ENCODE measurements at places on chromosomes 5 and 9.

GRCh38 chr9:129586245-129586644 lies 34.7 kb downstream of the C9orf50 start:
- DNase-seq: no peak

DNA sequence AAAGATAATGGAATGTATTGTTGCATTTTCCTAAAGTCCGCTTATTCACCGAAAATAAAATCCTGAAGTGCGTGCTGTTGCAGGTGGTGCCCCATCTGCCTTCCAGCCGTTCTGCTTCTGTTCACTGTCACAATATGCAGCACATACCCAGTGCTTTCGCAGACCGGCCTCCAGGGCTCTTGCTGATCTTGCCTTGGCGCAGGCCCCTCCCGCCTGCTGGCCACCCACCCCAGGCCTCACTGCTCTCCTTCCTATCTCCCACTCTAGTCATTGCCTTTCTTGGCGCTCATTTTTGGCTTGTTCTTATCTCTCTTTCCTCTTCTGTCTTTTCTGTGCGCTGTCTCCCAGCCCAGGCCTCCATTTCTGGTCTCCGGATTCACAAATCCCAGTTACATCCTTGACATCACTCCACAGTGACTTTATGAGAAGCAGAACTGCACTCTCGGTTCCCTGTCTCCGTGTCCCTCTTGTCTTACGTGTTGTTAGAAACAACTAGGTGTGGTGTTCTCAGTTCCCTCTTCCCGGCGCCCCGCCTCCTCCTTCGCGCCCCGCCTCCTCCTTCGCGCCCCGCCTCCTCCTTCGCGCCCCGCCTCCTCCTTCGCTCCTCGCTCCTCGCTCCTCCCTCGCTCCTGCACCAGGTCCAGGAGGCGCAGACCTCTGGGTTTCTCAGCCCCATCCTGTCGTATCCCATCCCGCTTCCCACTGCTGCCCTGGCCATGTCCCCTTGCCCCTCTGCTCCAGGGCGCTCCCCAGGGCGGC lies 201.7 kb upstream of the OTULINL start:
- no peak for DNase-seq

DNA sequence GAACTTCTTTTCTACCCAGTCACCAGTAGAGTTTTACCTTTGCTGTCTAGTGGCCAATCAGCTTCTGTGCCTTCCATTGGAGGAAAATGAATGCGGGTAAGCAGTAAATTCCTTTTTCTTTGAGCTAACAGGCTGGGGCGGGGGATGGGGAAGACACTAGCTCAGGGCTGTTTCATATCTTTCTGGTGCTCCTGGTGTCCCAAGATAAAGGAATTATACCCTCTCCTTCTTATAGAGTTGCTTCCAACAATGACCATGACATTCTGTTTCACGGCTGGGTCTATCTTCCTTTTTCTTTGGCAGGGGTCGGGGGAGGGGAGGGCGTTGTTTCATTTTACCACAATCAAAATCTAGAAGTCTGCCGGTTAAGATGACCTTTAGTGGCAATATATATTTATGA lies 51.2 kb upstream of the RPS23 start:
- no peak for DNase-seq

GRCh38 chr9:97717866-97718265 lies 20.7 kb upstream of the XPA start:
- DNase-seq: no peak

GRCh38 chr5:120122703-120123102 lies 341.4 kb upstream of the PRR16 start:
- DNase-seq: no peak

DNA sequence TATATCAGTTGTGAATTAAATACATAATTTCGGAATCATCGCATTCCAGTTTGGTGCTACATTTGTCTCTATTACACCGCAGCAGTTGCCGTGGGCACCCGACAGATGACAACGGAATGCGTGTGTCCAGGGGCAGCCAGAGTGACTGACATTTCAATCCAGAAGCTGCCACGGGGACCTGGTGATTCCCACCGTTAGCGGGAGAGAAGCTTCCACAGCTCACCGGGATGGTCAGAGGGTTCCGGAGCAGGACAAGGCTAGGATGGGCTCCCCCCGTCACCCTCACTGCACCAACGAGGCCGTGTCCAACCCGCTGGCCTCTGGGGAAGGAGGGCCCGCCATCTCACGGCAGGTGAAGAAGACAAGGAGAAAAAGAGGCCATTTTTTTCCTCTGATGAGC lies 86.8 kb downstream of the GTF3C4 start:
- no peak for DNase-seq

Measured in T-helper 2 cell (primary cell).